Left ventricle myocardium superior (tissue), 1 donor: ENCODE measurements at places on chromosomes 5 and 9. TPM values are rescaled to one million over a fixed set of nuclear protein-coding genes. Genes with fewer than 3 reads are reported as not detected.

DNA sequence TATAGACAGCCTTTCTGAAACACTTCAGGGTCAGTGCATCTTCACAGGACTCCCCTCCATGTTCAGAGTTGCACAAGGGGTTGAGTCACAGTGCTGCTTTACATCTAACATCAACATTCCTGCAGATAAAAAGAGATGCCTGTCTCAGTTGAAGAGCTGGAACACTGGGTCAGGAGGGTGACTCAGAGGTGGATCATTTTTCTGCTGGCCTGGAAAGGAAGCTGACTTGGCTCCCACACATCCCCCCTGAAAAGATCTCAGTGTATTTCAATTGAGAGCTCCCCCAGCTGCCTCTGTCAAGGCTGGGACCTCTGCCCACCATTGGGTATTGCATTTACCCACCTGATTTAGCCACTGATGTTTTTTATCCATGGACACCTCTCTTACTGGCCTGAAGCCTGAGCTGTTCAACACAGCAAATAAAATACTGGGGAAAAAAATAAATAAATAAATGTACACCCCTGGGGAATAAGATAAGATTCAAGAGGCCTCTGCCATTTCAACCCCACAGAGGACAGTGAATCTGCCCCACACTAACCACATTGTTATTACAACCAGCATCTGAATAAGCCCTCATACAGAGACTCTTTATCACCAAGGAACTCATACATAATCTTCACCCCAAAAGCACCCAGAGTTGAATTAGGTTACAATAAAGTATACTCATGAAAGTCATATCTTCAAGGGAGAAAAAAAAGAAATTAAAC lies 716.4 kb downstream of the SEMA5A start:
- no peak for DNase-seq

- no peak for DNase-seq
Measured at GRCh38 chr5:36442796-36443195, 141.1 kb upstream of the RANBP3L start.

DNA sequence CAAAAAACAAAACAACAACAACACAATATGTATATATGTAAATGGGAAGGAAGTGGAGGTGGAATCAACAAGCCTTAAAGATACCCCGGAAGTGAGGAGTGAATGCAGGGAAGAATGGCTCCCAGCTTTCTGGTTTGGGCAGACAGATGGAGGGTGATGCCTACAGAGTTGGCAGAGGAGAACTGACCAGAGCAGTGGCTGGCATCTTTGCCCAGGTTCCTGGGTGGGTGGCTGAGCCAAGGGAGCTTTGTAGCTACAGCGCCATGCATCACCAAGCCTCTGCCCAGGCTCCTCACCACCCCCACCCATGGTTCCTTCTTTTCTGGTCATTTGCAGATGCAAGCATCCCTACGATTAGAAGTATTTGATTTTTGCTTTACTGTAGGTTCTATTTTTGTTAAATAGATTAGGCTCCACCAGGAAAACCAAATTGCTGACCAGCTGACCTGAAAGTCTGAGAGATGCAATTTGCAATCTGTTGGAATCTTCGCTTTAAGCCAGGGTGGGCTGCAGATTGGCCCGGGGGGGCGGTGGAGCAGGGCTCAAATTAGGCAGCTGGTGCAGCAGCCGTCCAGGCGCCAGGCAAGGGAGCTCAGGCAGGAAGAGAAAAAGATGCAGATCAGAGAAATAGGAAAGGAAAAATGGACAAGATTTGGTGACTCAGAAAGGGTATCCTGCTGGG lies 163.3 kb upstream of the TBC1D2 start:
- DNase-seq = no peak

- DNase-seq = no peak
Measured at GRCh38 chr9:38254756-38255155, 137.7 kb upstream of the ALDH1B1 start.

GRCh38 chr5:93352186-93352585 lies 228.8 kb downstream of the NR2F1-AS1 start:
- DNase-seq = no peak

Gene PTPDC1
- total RNA-seq = 8.3 TPM

Gene GRXCR2
- total RNA-seq = 3.8 TPM
